Left cardiac atrium (tissue), 4 donors: ENCODE measurements at places on chromosomes 5 and 9. TPM values are rescaled to one million over a fixed set of nuclear protein-coding genes. Genes with fewer than 3 reads are reported as not detected.

DNA sequence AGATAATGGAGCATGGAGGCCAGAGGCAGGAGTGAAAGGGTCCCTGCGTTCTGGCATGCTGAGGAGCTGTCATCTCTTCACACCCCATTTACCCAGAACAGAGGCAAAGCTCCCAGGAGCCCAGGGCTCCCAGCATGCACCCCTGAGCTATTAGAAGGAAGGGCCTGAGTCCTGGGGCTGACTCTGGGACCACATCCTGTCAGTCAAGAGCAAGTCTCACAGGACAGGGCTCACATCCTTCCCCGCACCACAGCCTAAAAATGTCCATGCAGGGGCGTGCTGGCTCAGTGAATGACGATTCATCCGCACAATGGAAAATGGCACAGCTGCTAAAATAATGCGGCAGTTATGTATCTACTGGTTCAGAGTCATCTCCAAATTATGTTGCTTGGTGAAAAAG, 31.4 kb downstream of the CAMK2A start:
- no peak for DNase-seq

- DNase-seq: no peak
Measured at GRCh38 chr9:31185831-31186230, 1198.6 kb upstream of the ACO1 start.

CAMK4 gene
- 0.53 TPM for total RNA-seq

MSX2 gene
- 1.8 TPM for total RNA-seq

- DNase-seq: no peak
Measured at GRCh38 chr9:98533132-98533531, 175.6 kb downstream of the GABBR2 start.

DNA sequence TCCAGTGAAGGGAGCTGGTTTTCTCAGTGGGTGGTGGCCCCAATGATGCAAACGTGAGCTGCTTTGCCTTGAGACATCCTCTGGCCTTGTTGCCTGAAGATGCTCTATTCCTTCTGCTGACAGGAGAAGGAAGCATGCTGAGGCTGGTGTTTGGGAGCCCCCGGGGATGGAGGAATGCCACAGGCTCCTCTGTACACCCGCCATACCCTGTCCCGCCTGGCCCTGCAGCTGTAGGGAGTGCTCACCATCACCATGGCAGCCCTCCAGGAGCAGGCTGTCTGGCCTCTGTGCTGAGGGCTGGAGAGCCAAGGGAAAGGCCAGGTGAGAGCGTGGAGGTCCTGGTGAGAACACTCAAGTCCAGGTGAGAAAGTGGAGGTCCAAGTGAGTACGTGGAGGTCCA, 134.4 kb downstream of the MRPL36 start:
- no peak for DNase-seq

DNA sequence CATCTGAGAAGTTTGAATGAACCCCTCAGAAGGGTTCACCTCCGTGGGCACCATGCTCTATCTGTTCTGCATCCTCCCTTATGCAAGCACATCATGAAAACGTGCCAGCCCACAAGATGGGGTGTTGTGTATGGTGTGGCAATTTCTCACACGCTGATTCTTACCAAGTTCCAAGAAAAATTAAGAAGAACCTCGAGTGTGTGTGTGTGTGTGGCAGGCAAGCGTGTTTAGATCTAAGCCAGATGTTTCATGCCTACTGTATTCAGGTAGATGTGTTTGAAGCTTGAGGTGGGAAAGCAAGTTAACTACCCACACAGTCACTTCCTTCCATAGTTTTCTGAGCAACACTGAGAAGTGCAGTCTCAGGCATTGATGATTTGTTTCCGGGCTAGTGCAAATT, 77.7 kb upstream of the GNA14 start:
- no peak for DNase-seq

SPAAR gene
- 7.6 TPM for total RNA-seq

PRLR gene
- 2.1 TPM for total RNA-seq

GRCh38 chr5:5340206-5340729, 82.2 kb upstream of the ICE1 start:
- peak; percentile 68 for DNase-seq

DNA sequence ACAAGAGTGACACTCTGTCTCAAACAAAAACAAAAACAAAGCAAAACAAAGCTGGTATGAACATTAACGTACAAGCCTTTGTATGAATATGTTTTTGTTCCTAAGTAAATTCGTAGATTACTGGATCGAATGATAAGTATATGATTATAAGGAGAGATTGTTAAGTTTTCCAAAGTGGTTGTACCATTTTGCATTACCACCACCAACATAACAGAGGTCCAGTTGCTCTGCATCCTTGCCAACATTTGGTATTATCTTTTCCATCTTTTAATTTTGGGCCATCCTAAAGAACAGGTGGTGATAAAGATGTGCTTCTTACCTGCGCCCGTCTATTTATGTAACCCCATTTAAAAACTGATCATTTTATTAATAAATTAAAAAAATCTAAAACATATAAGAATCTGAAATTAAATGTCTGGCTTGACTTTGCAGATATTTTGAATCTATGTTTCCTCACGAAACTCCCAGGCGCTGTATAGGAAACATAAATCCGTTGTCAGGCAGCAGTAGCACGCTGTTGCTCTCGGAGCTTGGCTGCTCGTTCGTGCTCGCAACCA, 593 bp upstream of the NAA35 start:
- no peak for DNase-seq

- peak; percentile 79 for DNase-seq
Measured at GRCh38 chr5:76715736-76716455, at the start of gene F2R. F2R (plus strand) TSS chr5:76716126; CDS start chr5:76716308, 182 bp downstream.

N4BP3 gene
- 1.5 TPM for total RNA-seq

DNA sequence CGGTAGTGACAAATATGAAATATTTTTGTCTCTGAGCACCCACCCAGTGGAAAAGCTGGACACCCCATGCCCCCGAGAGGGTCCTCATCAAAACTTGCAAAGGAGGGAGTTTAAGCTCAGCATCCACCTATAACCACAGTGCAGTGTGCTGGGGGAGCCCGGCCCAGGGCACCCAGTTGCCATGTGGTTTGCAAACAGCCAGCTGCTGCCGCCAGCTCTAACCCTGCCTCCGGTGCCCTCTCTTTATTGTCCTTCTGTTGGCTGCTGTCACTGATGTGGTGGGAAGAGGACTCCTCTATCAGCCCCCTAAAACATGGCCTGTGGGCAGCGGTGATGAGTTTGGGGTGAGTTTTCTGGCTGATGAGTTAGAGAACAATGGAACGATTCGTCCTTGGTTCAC, 160.9 kb upstream of the MVB12B start:
- no peak for DNase-seq

GRIN3A gene
- 0.59 TPM for total RNA-seq

DNA sequence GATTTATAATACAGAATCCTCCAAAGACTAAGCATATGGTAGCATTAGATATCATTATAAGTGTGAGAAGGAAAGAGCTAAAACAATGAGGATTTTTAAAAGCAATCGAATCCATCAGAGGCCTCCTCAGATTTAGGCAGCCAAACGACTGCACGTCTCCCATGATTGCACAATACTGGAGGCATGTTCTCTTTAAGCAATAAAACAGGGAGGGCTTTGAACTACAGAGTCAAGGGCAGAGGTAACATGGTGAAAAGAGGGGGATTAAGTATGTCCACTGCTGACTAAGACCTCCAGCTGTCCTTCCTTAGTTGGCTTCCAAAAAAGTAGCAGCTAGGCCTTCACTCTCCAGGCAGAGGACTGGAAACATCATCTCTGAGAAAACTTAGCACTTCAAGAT, 298.7 kb upstream of the RGMB start:
- no peak for DNase-seq

SMIM33 gene
- total RNA-seq: not detected

TLE1 gene
- total RNA-seq: 15.2 TPM

DNA sequence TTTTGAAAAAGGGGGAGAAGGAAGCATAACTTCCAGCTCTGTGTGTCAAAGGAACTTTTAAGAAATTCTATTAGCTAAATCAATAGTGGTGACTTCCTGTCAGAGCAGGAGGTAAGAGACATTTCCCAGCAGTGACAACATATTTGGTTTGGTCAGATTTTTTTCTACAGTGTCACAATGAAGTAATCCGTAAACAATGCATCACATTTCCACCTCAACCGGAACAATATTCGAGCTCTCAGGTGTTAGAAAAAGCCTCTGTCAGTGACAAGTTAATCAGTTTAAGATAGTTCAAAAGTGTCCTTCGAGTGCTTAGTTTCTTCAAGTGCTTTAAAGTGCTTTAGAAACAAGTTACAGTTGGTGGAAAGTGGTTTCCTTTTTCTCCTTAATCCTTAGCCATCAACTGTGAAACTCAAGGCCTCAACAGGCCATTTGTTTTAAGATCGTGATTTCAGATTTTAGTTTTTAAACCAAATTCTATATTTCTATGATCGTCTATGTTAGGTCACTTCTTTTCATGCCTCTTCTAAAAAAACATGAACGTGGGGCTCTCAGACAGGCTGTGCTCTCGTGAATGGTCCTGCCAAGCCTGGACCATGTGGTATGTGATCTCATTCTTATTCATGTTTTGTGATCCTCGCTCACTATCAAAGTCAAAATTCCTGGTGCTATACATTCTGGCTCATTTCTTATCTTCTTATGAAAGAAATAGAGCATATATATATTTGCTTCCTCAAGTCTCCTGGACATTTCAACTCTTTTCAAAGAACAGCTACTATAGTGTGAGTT, 181.9 kb upstream of the HMHB1 start:
- no peak for DNase-seq

ARID3C gene
- not detected for total RNA-seq

DNA sequence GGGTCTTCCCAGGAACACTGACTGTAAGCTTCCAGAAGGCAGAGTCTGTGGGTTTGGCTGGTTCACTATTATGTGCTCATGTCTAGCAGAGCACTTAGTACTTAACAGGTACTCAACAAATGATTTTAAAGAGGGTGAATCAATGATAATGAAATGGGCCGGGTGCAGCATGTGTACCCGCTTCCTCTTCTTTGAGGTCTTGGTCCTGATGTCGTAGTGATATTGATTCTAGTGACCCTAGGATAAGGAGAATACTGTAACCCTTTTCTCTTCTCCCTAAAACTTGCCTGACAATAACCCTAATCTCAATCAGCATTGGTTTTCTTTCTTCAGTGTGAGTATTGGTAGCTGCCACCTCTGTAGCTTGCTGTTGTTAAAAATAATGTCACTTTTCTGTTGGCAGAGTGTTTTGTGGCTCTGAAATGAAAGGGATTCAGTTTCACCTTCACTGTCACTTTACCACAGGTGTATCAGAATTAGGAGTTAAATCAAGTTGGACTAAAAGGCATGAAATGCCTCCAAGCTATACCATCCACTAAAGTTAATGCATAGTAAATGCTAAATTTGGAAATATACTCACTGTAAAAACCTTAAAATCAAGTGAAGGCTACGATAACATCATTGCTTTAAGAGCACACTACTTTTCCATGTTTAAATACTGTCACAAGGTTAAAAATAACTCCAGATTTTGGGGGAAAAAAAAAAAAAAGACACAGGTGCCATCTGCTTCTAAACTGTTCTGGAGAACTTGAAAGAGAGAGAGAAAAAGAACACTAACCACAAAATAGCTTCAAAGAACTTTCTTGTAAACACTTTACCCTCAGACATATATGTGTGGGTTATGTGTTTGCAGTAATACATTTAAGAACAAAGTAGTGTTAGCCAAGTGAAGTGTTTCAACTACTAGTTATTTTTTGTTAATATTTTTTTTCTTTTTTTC, 6.0 kb downstream of the CAMK4 start:
- DNase-seq: no peak

- no peak for DNase-seq
Measured at GRCh38 chr5:148005788-148006520, 57.8 kb upstream of the SPINK5 start.

FBP1 gene
- 3.4 TPM for total RNA-seq

- no peak for DNase-seq
Measured at GRCh38 chr5:172699999-172700364, 58.9 kb downstream of the NEURL1B start.

ALDH1A1 gene
- 45.0 TPM for total RNA-seq

GRCh38 chr5:140224658-140225057, 49.7 kb downstream of the CYSTM1 start:
- no peak for DNase-seq

PSMB7 gene
- total RNA-seq: 124 TPM

DNA sequence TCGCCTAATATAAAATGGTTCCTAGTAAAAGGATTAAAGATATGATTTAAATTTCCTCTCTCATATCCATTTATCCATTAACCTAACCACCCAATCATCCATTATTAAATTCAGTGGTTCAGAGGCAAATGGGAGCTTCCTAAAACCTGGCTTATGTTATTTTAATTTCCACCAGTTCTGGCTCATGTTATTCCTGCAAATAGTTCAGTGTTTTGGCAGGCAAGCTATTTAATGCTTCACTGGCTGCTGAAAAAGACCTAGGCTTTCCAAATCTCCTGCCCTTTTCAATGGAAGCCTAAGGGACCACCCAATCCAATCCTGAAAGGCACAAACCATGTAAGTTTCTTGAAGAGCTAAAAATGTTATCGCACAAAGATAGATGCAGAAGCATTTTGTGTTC, 52.3 kb downstream of the POC5 start:
- DNase-seq: no peak

MPDZ gene
- 63.1 TPM for total RNA-seq

ISL1 gene
- total RNA-seq: not detected

LCN9 gene
- total RNA-seq: not detected

GRCh38 chr5:43389679-43390329, 22.4 kb downstream of the CCL28 start:
- DNase-seq: peak; percentile 32

- DNase-seq: no peak
Measured at GRCh38 chr5:59564895-59565294, 328.6 kb downstream of the PDE4D start.

GRCh38 chr5:124245276-124245675, 501.2 kb downstream of the ZNF608 start:
- DNase-seq: no peak

- DNase-seq: no peak
Measured at GRCh38 chr5:75670577-75670976, 46.7 kb downstream of the POC5 start.

GRCh38 chr5:139660923-139661814, 13.0 kb downstream of the CXXC5 start:
- peak; percentile 89 for DNase-seq

- no peak for DNase-seq
Measured at GRCh38 chr5:4418084-4418483, 722.0 kb upstream of the ADAMTS16 start.

DNA sequence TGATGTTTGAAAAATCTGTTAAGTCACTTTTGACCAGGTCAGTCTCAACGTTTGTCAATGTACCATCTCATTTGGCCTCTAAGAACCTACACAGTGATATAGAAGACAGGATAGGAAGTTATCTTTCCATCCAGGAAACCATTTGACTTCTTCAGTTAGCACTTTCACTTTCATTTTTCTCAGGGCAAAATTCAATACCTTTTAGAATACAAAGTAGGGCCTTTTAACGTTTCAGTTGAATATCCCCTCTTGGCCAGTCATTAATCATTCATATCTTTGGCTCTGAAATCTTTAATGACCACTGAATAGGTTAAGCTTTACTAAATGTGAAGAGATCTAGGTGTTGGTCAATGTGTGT, 101.1 kb upstream of the GNAQ start:
- no peak for DNase-seq

- no peak for DNase-seq
Measured at GRCh38 chr9:132249123-132249522, 87.3 kb downstream of the NTNG2 start.
